ENCODE measurements at places on chromosomes 2 and 18. TPM values are rescaled to one million over a fixed set of nuclear protein-coding genes. Genes with fewer than 3 reads are reported as not detected.

The FN1 gene
- total RNA-seq: 18,025 TPM

The LDAH gene
- total RNA-seq: 17.4 TPM

The ANKRD44 gene
- total RNA-seq: 56.3 TPM

The TMEM87B gene
- 38.9 TPM for total RNA-seq

The PLA2R1 gene
- total RNA-seq: 19.9 TPM

The DPYSL5 gene
- not detected for total RNA-seq

The D2HGDH gene
- 14.1 TPM for total RNA-seq

The ANKRD36B gene
- total RNA-seq: 49.9 TPM

The CHAC2 gene
- total RNA-seq: 2.7 TPM

The PFN4 gene
- not detected for total RNA-seq

The REEP1 gene
- total RNA-seq: 0.36 TPM

The FAM228A gene
- 1.4 TPM for total RNA-seq

The ATP6V1C2 gene
- total RNA-seq: under 0.01 TPM

The CHRNA1 gene
- not detected for total RNA-seq

The CYP27C1 gene
- total RNA-seq: 2.4 TPM

The ABCB11 gene
- total RNA-seq: under 0.01 TPM

The PPIL3 gene
- total RNA-seq: 45.2 TPM

The CXCR1 gene
- not detected for total RNA-seq

The DCDC2C gene
- total RNA-seq: not detected

The GRHL1 gene
- total RNA-seq: 0.29 TPM

The LRATD1 gene
- total RNA-seq: 10.0 TPM

The CCDC121 gene
- 1.1 TPM for total RNA-seq

The IHH gene
- under 0.01 TPM for total RNA-seq
